Stimulated activated naive B cell treated with anti-CD40 and anti-IgM and Interleukin-4, amounts not matched to agents 10 μg/mL and 1 μg/mL and 100 μg/mL, for 72 hours (primary cell): ENCODE measurements at places on chromosomes 5 and 9.

GRCh38 chr9:95764533-95765319, 110.8 kb upstream of the ERCC6L2 start:
- DNase-seq: no peak

DNA sequence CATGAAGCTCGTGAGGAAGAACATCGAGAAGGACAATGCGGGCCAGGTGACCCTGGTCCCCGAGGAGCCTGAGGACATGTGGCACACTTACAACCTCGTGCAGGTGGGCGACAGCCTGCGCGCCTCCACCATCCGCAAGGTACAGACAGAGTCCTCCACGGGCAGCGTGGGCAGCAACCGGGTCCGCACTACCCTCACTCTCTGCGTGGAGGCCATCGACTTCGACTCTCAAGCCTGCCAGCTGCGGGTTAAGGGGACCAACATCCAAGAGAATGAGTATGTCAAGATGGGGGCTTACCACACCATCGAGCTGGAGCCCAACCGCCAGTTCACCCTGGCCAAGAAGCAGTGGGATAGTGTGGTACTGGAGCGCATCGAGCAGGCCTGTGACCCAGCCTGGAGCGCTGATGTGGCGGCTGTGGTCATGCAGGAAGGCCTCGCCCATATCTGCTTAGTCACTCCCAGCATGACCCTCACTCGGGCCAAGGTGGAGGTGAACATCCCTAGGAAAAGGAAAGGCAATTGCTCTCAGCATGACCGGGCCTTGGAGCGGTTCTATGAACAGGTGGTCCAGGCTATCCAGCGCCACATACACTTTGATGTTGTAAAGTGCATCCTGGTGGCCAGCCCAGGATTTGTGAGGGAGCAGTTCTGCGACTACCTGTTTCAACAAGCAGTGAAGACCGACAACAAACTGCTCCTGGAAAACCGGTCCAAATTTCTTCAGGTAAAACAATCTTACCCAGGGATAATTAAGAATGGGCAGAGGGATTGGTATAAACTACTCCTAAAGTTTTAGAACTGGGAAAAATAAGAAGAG, 12.9 kb downstream of the ITGA1 start:
- peak; percentile 31 for DNase-seq

DNA sequence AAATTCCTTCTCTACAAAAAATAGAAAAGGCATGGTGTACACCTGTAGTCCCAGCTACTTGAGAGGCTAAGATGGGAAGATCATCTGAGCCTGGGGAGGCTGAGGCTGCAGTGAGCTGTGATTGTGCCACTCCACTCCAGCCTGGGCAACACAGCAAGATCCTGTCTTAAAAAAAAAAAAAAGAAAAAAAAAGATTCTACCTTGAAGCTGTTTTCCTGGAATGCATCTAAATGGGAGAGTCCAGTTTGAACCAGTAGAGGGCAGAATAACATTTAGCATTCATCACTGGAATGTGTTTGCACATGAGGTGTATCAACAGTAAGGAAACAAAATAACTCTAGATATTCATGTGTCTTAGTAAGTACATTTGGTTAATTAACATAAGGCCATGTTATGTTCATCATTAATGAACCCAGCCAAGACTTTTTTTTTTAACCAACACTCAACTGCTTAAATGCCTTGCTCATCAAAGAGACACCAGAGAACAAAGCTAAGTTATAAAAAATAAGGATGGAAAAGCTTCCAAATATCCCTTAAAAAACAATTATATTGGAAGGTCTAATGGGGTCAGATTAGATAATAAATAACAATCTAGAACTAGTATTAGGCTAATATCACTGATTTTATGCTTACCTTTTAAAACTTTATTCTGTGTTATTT, 16.1 kb downstream of the IFNE start:
- DNase-seq: no peak

- DNase-seq: peak; percentile 13
Observed at GRCh38 chr5:140220032-140220697, 45.2 kb downstream of the CYSTM1 start.

DNA sequence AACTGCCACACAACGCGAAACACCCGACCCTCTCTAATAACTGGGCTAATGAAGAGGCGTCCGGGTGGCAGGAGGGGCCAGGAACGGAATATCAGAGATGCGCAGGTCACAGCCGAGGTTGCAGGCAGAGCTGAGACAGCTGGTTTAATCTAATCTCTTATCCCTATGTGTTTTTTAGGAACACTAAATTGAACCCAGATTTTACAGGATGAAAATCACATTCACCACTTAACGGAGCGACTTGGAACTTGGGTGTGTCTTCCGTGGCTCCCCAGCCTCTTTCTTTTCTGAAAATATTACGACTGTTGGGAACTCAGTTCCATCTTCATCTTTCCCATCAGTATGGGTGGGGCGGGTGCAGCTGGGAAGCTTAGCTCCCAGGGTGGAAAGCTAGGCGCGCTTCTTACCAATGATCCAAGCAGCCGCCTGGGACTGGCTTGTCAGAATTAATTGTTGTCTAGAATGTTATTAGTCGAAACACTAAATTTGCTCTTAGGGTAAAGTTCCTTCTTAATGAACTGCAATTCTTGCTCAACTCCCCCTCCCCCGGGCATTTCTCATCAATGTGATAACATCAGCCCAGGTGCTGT, 92.5 kb downstream of the IRX2 start:
- no peak for DNase-seq
